ENCODE measurements at places on chromosomes 4 and X.

DNA sequence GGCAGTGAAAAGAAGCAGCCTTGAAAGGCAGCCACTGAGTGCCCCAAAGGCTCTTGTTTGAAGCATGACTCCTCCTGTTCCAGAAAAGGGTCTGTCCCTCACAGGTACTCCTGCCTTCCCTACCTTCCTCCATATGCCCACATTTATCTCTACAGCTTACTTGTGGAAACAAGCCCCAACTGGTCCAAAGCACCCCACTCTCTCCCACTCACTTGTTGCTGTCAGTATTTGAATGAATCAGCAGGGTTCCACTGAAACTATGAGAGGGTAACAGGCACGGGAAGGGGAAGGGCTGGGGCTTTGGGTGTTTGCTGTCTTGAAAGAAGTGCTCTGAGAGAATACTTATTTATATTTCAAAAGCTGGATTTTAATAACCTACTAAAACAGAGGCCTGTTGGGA is 34.9 kb downstream of the GPR143 start:
- peaks cover 5% of the 10 kb centered on the region for H3K36me3 ChIP-seq
- H3K27ac ChIP-seq: peak overlapping the region; percentile 29
- no peak overlapping the region for H3K4me3 ChIP-seq
- no peaks in the 10 kb centered on the region for H3K4me1 ChIP-seq
- no peak for DNase-seq

GRCh38 chrX:51395810-51396728 is 63.4 kb downstream of the NUDT10 start:
- peaks cover 16% of the 10 kb centered on the region for H3K36me3 ChIP-seq
- H3K27ac ChIP-seq: peak overlapping the region; percentile 91
- H3K27me3 ChIP-seq: no peaks in the 10 kb centered on the region
- DNase-seq: peak; percentile 59
- H3K4me1 ChIP-seq: peaks cover 28% of the 10 kb centered on the region
- H3K4me3 ChIP-seq: peak overlapping the region; percentile 89

GRCh38 chr4:120819805-120820437 is 102.6 kb downstream of the PRDM5 start:
- no peaks in the 10 kb centered on the region for H3K36me3 ChIP-seq
- H3K4me3 ChIP-seq: no peak overlapping the region
- H3K27me3 ChIP-seq: no peaks in the 10 kb centered on the region
- no peak for DNase-seq
- H3K4me1 ChIP-seq: peaks cover 12% of the 10 kb centered on the region

DNA sequence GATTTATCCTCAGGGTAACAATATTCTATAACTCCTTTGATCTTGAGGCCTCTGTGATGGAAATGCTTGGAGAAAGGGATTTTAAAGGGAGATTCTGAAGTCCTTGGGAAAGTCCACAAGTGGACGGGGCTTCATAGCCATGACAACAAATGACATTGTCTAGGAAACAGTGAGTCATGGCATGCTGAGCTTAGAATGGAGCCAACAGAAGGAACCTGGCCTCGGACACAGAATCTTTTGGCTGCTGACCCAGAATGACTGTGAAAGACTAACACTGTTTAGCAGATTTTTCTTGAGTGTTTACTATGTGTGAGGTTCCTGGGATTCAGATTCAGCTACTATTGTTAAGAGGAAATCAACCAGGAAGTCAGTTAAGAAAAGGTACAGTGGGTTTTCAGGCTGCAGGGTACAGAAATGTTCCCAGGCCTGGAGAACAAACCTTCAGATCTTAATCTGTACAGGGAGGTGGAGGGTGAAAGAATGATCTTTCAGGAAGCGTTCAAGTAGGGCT is 18.1 kb upstream of the CXCL2 start:
- no peak overlapping the region for H3K4me3 ChIP-seq
- H3K27ac ChIP-seq: no peak overlapping the region
- H3K36me3 ChIP-seq: no peaks in the 10 kb centered on the region
- H3K4me1 ChIP-seq: no peaks in the 10 kb centered on the region
- no peak for DNase-seq
- H3K27me3 ChIP-seq: peaks cover 11% of the 10 kb centered on the region

DNA sequence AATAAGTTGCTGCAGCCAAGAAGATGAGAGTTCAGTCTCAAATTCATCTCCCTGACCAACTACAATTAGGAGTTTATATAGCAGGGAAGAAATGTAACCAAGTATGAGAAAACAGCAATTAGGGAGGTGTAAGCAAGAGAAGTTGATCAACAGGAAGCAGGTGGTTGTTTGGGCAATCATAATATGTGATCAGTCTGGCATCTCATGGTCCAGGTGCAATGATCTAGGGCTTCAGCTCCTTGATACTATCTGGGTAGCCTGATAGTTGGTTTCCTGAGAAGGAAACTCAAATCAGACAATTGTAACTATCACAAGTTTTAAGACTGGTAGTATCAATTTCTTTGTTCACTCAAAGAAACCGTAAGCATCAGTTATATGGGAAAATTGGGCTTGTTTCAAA is 1574.3 kb upstream of the PABPC4L start:
- H3K4me1 ChIP-seq: no peaks in the 10 kb centered on the region
- H3K27ac ChIP-seq: no peak overlapping the region
- H3K27me3 ChIP-seq: no peaks in the 10 kb centered on the region
- DNase-seq: no peak
- no peak overlapping the region for H3K4me3 ChIP-seq
- no peaks in the 10 kb centered on the region for H3K36me3 ChIP-seq

GRCh38 chr4:105170711-105171110 is 24.0 kb downstream of the TET2 start:
- H3K36me3 ChIP-seq: peaks cover 71% of the 10 kb centered on the region
- no peak for DNase-seq
- no peak overlapping the region for H3K27ac ChIP-seq
- peaks cover 13% of the 10 kb centered on the region for H3K4me1 ChIP-seq

DNA sequence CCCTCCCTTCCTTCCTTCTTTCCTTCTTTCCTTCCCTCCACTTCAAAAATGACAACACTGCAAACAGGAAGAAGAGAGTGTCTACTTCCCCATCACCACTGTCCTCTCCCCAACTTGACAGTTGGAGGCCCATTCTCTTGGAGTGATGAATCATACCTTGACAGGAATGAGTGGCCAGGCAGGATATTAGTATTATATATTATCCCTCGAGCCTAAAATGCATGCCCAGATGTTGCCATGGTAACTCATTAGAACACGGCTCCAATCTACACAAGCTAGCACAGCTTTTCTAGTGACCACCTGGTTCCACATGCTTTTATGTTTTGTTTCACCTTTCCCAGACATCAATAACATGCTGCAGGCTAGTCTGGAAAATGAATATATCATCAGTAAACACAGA is 71.3 kb upstream of the LHFPL1 start:
- H3K36me3 ChIP-seq: no peaks in the 10 kb centered on the region
- no peak for DNase-seq
- no peaks in the 10 kb centered on the region for H3K27me3 ChIP-seq
- no peak overlapping the region for H3K4me3 ChIP-seq
- no peaks in the 10 kb centered on the region for H3K4me1 ChIP-seq
- no peak overlapping the region for H3K27ac ChIP-seq

GRCh38 chr4:20368926-20369325 is 117.2 kb downstream of the SLIT2 start:
- no peaks in the 10 kb centered on the region for H3K27me3 ChIP-seq
- no peaks in the 10 kb centered on the region for H3K36me3 ChIP-seq
- no peak overlapping the region for H3K27ac ChIP-seq
- DNase-seq: no peak
- no peak overlapping the region for H3K4me3 ChIP-seq

- DNase-seq: no peak
- H3K27me3 ChIP-seq: no peaks in the 10 kb centered on the region
These were observed 1242.8 kb upstream of the DIAPH2 start for GRCh38 chrX:95441836-95442235.

GRCh38 chr4:5788144-5788543 is 77.1 kb downstream of the EVC start:
- no peaks in the 10 kb centered on the region for H3K36me3 ChIP-seq
- no peaks in the 10 kb centered on the region for H3K27me3 ChIP-seq
- no peak overlapping the region for H3K4me3 ChIP-seq
- no peak for DNase-seq
- H3K27ac ChIP-seq: no peak overlapping the region

DNA sequence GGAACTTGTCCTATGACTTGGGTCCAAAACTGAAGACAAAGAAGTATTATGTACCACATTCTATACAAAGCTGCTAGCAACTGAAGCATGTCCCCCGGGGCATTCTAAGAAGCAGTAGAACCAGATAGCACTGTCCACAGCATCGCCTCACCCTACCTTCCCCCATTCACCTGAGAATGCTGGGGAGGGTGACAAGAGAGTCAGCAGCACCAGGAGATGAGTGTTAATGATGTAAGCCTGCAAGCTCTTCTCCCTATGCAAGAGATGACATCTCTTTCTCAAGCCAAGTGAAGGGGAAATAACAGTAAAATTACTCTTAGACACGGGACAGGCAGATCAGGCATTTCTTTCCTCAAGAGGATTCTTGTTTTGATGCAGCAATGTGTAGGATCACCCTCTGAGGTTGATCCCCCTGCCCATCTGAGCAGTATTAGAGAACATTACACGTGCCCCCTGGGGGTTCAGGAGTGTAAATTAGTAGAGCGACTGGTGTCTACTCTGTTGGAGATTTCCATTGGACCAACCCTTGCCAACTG is 13.9 kb upstream of the TLR1 start:
- DNase-seq: no peak
- H3K36me3 ChIP-seq: peaks cover 5% of the 10 kb centered on the region
- no peak overlapping the region for H3K4me3 ChIP-seq
- no peaks in the 10 kb centered on the region for H3K27me3 ChIP-seq
- peaks cover 17% of the 10 kb centered on the region for H3K4me1 ChIP-seq
- H3K27ac ChIP-seq: no peak overlapping the region

DNA sequence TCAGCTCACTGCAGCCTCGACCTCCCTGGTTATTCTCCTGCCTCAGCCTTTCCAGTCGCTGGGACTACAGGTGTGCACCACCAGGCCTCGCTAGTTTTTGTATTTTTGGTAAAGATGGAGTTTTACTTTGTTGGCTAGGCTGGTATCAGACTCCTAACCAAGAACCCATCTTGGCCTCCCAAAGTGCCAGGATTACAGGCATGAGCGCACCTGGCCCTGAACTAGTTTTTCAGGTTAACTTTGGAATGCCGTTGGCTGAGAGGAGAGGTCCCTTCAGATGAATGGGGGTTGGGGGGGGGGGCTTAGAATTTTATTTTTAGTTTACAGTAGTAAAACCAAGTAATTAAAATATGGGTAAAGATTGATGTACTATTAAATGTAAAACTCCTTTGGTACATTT is 23.4 kb upstream of the CWH43 start:
- H3K36me3 ChIP-seq: no peaks in the 10 kb centered on the region
- H3K27me3 ChIP-seq: no peaks in the 10 kb centered on the region
- no peak overlapping the region for H3K4me3 ChIP-seq
- no peak overlapping the region for H3K27ac ChIP-seq
- peaks cover 3% of the 10 kb centered on the region for H3K4me1 ChIP-seq

- no peaks in the 10 kb centered on the region for H3K27me3 ChIP-seq
- no peaks in the 10 kb centered on the region for H3K4me1 ChIP-seq
- H3K36me3 ChIP-seq: no peaks in the 10 kb centered on the region
These were observed 170.1 kb upstream of the ATOH1 start for GRCh38 chr4:93658443-93658842.

- no peaks in the 10 kb centered on the region for H3K4me1 ChIP-seq
- DNase-seq: no peak
- no peak overlapping the region for H3K27ac ChIP-seq
- no peaks in the 10 kb centered on the region for H3K36me3 ChIP-seq
These were observed 28.0 kb downstream of the NAT8L start for GRCh38 chr4:2087170-2087569.

GRCh38 chr4:131304686-131305085 is 1844.4 kb upstream of the PCDH10 start:
- H3K4me1 ChIP-seq: no peaks in the 10 kb centered on the region
- H3K27ac ChIP-seq: no peak overlapping the region
- H3K4me3 ChIP-seq: no peak overlapping the region

GRCh38 chr4:114558446-114559020 is 40.1 kb upstream of the UGT8 start:
- H3K4me3 ChIP-seq: no peak overlapping the region
- H3K27me3 ChIP-seq: no peaks in the 10 kb centered on the region
- DNase-seq: no peak
- no peaks in the 10 kb centered on the region for H3K36me3 ChIP-seq
- H3K27ac ChIP-seq: no peak overlapping the region

DNA sequence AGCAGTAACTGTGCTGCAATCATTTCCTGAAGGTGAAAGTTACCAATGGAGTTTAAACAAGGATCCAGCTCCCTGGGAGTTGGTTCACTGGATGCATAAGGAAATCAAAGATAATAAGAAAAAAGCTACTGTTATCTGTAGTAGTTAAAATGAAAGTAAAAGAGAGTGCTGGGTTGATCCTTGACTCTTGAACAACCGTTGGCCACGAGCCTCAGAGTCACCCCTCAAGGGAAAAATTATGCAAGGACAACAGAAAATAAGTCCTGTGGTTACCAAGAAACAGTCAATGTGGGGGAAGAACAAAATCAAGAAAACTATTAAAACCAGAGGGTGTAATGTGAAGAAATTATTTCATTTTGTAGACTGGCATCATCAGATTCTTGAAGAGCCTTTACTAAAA is 49.7 kb upstream of the DDIT4L start:
- no peak for DNase-seq
- H3K4me3 ChIP-seq: no peak overlapping the region
- no peaks in the 10 kb centered on the region for H3K27me3 ChIP-seq
- peaks cover 1% of the 10 kb centered on the region for H3K4me1 ChIP-seq
- no peak overlapping the region for H3K27ac ChIP-seq

- H3K4me3 ChIP-seq: no peak overlapping the region
- H3K27ac ChIP-seq: no peak overlapping the region
- DNase-seq: no peak
- H3K27me3 ChIP-seq: no peaks in the 10 kb centered on the region
- no peaks in the 10 kb centered on the region for H3K36me3 ChIP-seq
- peaks cover 8% of the 10 kb centered on the region for H3K4me1 ChIP-seq
These were observed 5.2 kb upstream of the RPGR start for GRCh38 chrX:38332505-38332904.
